ENCODE measurements at places on chromosomes 6 and 20.

DNA sequence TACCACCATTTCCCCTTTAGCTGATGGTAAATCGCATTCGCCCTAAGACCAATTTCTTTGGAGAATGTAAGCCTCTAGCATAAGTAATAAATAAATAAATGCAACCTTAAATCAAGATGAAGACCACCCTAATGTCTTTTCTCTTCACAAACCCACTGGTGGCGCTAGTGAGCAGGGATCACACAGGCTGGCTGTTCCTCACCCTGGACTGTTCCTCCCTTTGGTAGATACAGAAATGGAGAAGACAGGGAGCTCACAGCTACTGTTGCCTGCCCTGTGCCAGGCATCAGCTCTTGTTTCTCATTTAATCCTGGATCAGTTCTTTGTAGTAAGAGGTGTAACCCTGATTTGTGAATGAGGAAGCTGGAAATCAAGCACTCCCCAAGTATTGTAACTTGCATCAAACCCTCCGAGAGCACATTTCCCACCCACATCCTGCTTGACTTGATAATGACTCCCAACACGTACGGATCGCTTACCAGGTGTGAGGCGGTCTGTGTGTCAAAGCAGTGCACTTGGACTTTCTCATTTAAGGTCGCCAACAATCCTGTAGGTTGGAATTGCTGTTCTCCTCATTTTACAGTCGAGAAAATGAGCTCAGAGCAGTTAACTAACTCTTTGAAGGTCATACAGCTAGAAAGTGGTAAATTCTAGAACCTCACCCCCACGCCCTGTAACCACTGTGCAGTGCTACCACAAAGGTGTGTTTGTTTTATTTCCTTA is 236.1 kb downstream of the TSHZ2 start:
- no peak for DNase-seq

DNA sequence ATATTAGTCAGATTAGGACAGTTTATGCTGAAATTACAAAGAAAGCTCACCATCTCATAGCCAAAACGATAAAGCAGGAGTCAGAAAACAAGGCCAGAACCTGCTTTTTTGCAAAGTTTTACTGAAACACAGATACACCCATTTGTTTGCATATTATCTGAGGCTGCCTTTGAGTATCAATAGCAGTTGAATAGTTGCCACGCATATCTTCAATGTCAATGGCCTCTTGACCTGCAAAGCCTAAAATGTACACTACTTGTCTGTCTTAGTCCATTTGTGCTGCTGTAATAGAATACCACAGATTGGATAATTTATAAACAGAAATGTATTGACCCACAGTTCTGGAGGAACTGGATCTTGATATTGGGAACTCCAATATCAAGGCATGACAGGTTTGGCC is 94.1 kb upstream of the NT5E start:
- no peak for DNase-seq

DNA sequence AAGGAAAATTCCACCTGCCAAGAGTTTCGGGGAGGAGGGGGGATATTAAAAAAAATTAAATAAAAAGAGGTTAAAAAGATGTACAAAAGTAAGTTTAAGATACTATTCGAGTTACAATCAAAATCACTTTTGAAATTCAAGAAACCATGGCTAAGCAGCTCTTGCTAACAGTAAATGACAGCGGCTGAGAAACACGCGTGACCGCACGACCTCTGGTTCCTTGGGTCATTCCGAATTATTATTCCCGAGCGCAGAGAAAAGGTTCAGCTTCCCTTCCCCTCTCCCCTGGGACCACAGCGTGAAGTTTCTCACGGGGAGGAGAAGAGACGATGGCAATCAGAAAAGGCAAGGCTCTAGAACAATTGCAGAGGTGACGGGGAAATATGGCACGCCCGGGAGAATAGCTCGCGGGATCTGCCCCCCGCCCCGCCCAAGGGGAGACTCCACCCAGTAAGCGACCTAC is 496 bp downstream of the TMEM242 start:
- DNase-seq: no peak

DNA sequence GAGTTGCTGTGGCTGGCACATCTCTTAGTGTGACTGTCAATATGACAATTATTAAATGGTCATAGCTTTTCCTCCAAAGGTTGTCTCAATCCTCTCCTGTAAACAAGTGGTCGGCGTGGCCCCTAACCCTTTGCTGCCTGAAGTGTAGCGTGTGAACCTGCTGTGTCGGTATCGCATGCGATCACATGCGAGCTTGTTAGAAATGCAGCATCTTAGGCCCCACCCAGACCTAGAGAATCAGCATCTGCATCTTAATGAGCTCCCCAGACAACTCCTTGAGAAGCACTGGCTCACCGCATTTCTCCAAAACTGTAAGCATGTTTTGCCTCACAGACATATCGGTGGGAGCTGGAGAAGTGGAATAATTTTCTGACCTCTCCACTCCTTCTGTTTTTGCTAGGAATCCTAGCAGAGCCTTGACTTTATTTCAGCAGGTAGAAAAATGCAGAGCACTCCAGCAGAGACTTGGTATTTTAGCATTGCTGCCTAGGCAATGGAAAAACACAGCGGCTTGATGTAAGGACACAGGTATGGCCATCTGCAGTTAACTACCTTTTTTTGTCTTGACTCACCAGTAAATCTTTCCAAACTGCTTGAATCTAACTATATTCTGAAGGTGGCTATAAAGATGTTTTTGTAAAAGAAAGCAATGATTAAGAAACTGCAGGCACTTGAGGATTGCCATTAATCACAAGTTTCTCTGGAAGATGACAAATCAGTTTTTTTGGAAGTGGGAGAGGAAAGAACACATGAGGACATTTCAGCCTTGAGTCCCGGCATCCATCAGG is 67.6 kb downstream of the PSMG4 start:
- no peak for DNase-seq

GRCh38 chr6:82882363-82883023 is 183.1 kb downstream of the UBE3D start:
- DNase-seq: no peak

- DNase-seq: no peak
These were observed 27.7 kb upstream of the FBXL4 start for GRCh38 chr6:98975421-98975820.

DNA sequence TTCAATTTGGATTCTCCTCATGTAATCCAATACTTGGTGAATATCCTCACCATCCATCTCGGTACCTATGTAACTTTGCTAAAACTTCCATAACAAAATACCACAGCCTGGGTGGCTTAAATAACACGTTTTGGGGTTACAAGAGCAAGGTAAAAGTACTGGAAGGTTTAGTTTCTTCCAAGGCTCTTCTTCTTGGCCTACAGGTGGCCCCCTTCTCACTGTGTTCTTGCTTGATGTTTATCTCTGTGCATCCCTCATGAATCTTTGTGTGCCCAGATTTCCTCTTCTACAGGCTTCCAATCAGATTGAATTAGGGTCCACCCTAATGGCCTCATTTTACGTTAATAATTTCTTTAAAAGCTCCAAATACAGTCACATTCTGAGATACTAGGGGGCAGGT is 163.3 kb upstream of the HCRTR2 start:
- DNase-seq: no peak

DNA sequence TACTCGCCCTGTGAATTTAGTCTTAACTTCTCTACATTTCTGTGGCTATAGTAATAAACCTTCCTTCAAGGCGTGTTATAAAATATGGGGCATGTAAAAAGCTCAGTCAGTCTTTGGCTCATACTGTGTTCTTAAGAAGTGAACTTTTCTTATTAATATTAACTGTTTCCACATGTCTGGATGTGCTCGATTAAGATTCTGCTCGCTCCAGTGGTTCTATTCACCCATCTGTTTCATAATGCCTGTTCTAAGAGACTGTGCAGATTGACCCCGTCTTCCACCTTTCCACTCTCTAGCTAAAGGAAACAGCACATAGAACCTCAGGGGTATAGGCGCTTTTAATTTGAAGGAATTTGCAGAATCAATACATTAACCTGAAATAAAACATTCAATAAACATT is 99.9 kb downstream of the L3MBTL3 start:
- no peak for DNase-seq

GRCh38 chr6:85516168-85516567 is 66.3 kb downstream of the NT5E start:
- DNase-seq: no peak

GRCh38 chr6:11298651-11299420 is 66.4 kb upstream of the NEDD9 start:
- DNase-seq: no peak

DNA sequence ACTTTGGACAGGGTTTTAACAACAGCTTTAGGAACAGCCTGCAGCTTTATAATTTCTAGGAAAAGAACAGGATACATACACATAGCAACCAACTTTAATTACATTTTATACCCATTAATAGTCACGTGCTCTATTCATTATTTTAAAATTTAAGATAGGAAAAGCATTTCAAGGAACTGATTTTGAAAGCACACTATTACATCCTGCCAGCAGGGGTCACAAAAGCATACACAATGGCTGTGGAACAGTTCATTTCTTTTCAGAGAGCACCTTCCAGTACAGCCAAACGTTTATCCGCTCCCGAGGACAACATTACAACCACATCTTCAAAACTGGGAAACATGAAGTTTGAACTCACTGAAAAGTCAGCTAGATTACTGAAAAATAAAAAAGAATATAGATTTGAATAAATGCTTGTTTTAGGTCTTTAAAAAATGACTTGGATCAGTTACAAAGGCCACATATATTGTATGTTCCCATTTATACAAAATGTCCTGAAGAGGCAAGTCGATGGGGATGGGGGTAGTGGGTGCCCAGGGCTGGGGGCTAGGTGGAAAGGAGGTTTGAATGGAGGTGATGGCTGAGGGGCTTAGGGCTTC is 104.6 kb upstream of the EXOC2 start:
- no peak for DNase-seq

- no peak for DNase-seq
These were observed 43.9 kb downstream of the CDH4 start for GRCh38 chr20:61295682-61296628.

- DNase-seq: no peak
These were observed 4.2 kb downstream of the BRD2 start for GRCh38 chr6:32972353-32973143.

DNA sequence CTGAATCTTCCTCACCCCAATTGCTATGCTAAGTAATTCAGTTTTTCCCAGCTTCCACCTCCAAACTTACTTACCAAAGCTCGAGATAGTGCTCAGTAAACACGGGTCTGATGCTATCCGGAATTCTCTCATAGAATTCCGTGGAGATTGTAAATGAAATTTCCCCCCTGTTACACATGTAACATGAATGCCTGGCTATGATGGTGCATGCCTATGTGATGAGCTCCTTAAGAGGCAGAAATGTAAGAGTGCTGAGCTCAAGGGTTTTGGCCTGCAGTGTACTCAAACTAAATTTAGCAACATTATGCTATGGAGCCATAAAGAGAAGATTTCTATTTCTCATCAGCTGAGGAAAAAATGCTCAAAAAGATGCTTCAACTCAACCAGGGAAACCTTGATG is 133.4 kb upstream of the FUT9 start:
- no peak for DNase-seq

DNA sequence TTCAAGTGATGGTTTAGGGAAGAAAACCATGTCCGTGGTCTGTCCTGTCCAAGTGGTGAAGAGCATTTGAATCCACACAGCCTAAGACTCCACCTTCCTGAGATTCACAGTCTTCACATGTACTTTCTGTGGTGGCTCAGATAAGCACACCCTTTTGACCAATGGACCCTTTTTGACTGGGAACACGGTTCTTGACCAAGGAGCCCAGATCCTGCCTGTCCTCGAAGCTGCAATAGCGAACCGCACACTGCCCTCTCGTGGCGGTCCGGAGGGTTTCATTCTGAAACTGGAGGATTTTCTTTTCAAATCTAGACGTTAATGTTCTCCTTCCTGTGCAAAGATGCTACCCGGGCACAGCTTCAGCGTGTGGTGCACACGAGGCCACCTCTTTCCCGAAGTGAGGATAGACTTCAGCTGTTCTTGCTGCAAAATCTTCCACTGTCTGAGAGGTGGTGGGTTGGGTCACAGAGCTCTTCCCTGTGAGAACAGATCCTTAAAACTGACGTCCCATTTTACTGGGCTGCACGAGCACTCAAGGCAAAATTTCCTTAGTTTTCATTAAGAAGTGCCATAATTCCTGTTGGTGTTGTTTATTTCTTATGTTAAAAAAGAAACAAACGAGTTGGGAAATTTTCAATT is 90.5 kb downstream of the SYNJ2 start:
- peak; percentile 32 for DNase-seq

DNA sequence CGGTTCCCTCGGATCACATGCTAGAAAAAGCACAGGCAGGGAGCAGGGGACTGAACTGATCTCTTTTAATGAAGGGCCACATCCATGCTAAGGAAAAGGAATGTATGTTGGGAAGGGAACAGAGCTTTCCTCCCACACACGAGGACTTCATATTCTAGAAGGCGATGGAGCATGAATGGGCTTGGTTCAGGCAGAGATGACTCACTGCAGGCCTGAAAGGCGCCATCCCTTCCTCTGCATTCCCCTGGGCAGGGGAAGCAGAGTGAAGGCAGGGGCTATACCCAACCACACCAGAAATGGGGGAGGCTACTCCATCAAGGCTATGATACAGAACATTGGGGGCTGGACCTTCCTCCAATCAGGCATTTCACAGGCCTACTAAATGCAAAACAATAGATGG is 30.6 kb downstream of the ELMO2 start:
- no peak for DNase-seq

DNA sequence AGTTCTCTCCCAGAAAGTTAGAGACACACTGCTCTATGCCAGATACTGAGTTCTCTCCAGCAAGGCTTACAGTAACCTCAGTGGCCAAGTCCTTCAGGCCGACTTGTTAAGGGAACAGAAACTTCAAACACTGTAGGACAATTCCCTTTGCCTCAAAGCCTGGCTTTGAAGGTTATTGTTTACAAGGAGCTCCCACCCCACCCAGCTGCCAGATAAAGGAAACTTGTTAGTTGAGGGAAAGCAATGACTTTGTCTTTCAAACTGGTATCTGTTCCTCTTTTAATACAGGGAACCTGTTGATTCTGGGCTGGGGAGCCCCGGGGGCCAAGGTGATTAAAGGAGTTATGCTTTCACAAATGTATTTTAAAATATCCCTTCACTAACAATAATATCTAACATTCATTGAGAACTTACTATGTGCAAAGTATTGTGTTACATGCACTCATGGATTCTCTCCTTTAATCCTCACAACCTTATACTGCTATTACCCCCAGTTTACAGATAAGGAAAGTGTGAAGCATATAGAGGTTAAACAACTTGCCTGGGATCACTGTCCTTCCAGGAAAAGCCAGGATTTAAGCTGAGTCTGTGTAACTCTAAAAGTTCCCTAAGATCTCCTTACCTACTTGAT is 27.6 kb upstream of the CDKN1A start:
- no peak for DNase-seq

DNA sequence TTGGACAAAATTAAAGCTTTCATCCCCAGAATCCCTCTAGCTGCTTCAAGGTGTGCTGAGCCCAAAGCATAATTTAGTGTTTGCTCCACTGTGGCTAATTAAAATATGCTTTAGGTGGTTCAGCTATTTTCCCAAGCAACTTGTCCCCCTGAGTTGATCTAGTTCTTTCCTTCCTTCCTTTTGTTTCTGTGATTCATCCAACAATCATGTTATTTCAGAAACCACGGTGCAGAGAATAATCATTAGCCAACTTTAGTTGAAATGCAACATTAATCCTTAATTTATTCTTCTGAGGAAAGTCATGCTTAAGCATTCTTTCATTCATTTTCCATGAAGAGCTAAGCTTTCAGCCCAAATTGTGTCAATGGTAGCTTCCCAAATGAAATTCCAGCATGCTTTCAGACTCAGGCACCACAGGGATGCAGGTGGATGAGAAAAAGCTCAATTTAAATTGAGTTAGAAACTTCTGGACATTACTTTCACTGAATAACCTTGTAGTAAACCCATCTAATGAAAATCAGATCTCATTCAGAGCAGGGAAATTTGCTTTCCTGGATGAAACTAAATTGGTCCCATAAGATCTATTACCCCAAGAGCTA is 209.0 kb upstream of the NT5E start:
- DNase-seq: no peak
